Breast epithelium (tissue), 4 donors: ENCODE measurements at places on chromosomes 2 and 18. TPM values are rescaled to one million over a fixed set of nuclear protein-coding genes. Genes with fewer than 3 reads are reported as not detected.

DNA sequence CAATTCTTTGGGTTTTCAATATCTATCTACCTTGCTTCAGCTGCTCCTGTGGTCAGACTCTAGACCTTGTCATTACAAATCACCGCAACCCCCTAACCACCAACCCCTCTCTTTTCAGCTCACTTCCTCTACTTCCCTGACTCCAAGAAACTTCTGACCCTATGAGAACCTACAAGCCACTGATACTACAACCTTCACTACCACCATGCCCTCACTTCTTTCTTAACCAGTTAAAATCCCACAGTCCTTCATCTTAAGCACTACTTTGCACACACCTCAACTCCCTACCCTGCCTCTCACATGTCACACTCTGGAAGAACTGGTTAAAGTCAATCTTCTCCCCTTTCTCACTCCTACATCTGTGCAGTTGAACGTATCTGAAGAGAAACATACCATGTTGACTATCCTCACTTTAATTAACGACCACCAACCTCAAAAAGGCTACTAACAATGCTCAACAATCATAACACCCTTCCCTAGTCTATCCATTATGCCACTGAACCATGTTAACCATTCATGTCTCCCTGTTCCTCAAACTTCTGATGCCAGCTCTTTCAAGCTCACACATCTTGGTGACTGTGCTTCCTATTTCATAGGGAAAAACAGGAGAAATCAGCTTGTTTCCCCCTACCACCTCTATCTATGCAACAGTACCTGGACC lies 12.6 kb downstream of the EIF2AK3 start:
- DNase-seq, result no peak

MARCHF4 gene
- not detected for total RNA-seq

DNA sequence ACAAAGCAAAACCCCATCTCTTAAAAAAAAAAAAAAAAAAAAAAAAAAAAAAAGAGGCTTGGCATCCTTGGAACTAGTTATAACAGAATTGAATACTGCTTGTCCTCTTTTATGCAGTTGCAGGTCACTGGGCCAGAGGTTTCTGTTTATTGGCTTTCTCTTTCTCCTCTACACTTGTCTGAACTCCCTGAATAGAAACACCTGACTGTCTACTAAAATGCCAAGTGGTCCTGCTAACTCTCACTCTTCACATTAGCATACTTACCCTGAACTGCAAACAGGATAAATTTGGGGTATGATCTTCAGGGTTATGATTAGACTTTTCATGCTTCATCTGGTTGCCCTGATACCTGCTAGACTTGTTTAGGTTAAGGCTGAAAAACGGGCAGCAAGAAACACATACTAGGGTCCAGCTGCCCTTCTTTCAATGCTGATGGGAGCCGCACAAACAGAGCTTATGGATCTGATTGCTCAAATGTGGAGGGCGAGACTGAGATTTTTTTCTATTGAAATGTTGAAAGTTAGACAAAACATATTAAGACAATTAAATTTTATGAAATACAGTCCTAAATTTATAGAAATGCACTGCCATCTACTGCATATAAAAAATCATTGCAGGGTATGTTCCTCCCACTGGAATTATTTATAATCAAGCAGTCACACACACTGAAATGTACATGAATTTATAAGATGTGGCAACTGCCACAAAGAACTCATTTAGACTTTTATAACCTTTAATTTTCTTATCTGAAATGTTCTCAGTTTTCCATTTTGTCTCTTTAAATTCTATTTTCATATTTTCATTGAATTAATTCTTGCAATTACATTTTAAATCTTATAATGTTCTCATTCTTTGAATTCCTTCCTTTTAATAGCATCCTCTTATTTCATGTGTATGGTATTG lies 40.8 kb downstream of the GTF3C3 start:
- DNase-seq, result no peak

PRKAG3 gene
- not detected for total RNA-seq

DNA sequence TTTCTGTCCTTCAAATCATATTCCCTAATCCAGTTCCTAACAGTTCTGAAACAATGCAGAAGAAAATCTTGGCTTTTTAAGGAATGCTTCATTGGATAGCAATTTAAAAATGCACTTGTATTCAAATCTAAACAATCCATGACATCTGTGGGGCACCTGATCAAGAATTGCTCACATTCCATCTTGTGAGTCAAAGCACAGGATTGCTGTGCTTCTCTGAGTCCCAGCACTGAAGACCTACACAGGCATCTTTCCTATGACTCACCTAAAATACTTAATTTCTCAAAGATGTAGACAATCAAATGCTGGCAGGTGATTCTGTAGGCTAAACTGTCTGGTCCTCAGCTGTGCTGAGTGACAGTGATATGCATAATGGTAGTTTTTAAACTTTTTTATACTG lies 10.1 kb upstream of the ATP8B1 start:
- DNase-seq, result no peak

DYNAP gene
- total RNA-seq, result not detected

- no peak for DNase-seq
Observed at GRCh38 chr2:55213822-55214221, 18.3 kb downstream of the CLHC1 start.
